ENCODE measurements at places on chromosomes 5 and 9. TPM values are rescaled to one million over a fixed set of nuclear protein-coding genes. Genes with fewer than 3 reads are reported as not detected.

The ENG gene
- 20.6 TPM for total RNA-seq

The DBH gene
- not detected for total RNA-seq

The ITGA1 gene
- 8.3 TPM for total RNA-seq

The LCN15 gene
- total RNA-seq = not detected

The SEMA4D gene
- total RNA-seq = 399 TPM

All from T-helper 1 cell treated with Interleukin-12 subunit alpha and Interleukin-12 subunit beta and Interleukin-4 antibody, amounts not matched to agents 30 ng/mL and 1 ng/mL, for 36 hours (primary cell).